Activated CD4-positive, alpha-beta T cell treated with anti-CD3 and anti-CD28 coated beads for 36 hours (primary cell): ENCODE measurements at places on chromosomes 5 and 9.

- no peak for DNase-seq
Measured at GRCh38 chr5:87850843-87851242, 417.8 kb downstream of the TMEM161B start.

DNA sequence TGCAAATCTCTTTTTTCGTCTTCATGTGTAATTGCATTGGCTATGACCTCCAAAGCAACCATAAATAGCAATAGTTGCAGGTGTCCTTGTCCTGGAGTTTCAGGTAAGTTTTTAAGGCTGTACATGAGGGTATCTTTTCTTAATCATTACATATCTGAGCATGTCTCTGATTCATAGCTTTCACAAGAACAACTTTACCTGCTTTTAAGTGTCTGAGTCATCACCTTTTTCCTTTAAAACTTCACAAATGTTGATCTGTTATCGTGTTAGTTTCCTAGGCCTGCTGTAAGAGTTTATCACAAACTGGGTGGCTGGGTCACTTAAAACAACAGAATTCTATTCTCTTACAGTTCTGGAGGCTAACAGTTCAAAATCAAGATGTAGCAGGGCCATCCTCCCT is 13.8 kb downstream of the GARNL3 start:
- no peak for DNase-seq

DNA sequence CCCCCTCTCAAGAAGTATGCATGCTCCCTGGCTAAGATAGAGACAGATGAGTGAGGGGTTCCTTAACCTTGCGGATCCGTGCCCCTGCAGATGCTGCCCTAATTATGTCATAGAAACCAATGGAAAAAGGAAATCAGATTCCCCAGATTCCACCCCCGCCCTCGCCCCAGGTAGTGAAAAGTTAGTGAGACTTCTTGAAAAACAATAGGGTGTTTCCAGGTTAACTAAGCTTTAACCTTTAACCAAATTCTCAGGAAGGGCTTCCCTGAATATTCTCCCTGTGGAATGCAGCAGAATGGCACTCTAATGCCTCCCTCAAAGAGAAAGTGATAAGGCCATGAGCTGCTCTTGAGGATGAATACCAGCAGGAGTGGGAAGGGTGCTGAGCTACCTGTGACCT is 116.0 kb upstream of the RANBP3L start:
- no peak for DNase-seq

GRCh38 chr5:37742111-37742510 is 97.7 kb downstream of the GDNF start:
- no peak for DNase-seq

GRCh38 chr9:25177858-25178257 is 500.4 kb downstream of the TUSC1 start:
- no peak for DNase-seq

DNA sequence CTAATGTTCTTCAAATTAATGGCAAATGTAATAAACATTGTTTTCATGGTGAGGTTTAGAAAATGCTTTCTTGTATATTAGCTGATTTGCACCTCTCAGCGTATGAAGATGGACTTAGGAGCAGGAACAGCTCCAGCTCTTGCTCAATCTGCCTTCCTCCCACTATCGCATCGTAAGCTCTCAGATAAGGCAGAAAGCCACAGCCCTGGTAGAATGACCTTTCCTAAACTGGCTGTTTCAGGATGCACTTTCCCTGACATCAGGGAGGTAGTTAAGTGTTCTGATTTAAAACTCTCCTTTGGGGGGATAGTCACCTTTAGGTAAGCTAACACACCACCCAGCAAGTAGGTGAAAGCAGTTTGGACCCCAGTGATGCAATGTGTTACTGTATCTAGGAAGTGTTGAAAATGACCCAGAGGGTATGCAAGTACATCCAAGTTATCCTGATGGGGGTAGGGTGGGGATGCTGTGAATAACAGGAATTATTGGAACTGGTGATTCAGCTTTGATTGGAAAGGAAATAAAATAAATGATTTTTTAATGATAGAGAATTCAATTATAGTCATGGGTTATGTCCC is 72.3 kb downstream of the LMNB1 start:
- no peak for DNase-seq

DNA sequence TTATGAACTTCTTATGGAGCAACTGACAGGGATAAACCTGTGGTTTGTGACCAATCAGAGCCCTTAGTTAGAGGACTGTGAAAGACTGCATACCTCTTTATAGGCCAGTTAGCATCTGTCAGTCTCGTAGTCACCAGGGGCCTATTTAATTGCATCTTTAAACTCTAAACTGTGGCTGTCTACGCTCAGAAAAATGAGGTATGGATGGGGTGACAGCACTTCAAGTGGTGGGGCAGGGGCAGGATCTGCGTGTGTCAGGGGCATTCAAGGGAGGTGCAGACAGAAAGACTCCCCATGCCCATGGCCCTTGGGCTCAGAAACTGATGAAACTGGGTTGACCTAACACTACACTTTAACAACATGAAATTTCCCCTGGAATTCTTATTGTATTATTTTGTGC is 132.6 kb upstream of the TBCA start:
- DNase-seq = no peak

DNA sequence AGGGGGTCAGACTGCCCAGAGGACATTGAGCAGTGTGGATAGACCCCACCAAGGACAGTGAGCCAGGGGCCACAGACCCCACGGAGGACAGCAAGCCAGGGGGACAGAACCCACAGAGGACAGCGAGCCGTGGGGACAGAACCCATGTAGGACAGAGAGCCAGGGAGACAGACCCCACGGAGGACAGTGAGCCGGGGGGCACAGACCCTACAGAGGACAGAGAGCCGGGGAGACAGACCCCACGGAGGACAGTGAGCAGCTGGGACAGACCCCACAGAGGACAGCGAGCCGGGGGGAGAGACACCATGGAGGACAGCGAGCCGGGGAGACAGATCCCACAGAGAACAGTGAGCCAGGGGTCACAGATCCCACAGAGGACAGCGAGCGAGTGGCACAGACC is 3.4 kb upstream of the ZDHHC11 start:
- DNase-seq = no peak

DNA sequence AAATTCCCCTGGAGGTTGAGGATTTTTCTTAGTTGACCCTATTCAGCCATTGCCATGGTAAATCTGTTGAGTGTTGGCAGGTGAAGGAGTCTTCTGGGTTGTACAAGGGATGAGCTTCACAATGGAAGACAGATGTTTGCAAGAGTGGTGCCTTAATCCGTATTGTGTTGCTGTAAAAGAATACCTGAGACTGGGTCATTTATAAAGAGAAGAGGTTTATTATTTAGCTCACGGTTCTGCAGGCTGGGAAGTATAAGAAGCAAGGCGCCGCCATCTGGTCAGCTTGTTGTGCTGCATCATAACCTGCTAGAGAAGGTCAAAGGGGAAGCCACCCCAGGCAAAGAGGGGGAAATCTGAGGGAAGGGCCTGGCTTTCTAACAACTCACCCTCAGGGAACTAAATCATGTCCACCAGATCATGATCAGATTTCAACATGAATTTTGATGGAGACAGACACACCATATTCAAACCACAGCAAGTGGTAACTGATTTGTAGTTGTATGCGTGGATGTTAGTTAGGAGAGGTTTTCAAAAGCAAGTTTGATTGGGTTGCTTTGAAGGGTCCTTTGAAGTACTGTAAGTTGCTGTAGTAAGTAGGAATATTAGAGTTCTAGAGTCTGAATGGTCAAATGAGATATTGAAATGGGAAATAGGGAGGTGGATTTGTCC is 2.5 kb downstream of the TNPO1 start:
- peak; percentile 77 for DNase-seq

GRCh38 chr9:110191615-110192014 is 16.3 kb downstream of the C9orf152 start:
- no peak for DNase-seq

GRCh38 chr5:1524799-1525623 is 1.3 kb upstream of the LPCAT1 start:
- no peak for DNase-seq

GRCh38 chr5:39665328-39665727 is 240.5 kb upstream of the DAB2 start:
- DNase-seq = no peak

DNA sequence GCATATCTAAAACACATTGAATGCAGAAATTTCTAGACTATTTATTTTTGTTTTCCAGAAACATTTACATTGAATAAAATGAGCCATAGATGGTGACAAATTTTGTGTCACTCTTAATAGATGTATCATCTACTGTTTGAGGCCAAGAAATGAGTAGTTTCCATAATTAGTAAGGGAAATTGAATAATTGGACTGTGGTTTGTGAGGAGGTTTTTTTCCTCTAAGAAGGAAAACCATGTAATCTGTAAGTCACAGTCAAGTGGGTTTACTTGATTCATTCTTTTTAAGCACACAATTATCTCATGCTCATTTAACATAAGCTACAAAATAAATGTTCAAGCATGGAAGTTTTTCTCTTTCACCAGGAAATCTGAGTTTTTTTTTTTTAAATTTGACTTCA is 876.4 kb downstream of the NR2F1-AS1 start:
- DNase-seq = no peak
